NCI-H2081 treated with DMSO at 0.1 percent for 48 hours (cell line): ENCODE measurements at places on chromosomes 3 and 15.

GRCh38 chr15:67290319-67290718 is 35.7 kb downstream of the IQCH start:
- DNase-seq, result no peak

DNA sequence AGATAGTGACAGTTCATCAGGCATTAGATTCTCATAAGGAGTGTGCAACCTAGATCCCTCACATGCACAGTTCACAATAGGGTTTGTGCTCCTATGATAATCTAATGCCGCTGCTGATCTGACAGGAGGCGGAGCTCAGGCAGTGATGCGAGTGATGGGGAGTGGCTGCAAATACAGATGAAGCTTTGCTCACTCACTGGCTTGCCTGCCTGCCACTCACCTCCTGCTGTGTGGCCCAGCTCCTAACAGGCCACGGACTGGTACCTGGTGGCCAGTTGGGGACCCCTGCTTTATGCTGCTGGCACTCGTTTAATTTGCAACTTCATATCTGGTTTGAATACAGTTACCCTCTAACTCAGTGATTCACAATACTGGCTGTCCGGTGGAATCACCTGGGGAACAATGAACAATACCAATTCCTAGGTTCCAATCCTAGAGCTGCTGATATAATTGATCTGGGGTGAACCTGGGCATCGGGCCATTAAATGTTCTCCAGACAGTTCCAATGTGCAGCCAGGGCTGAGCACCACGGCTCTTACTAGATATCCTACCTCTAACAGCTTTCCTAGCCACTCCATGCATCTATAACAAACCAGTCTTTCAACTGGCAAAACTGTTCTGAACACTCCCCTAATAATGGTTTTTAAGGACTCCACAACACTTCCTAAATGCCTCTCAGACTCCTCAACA is 131.4 kb downstream of the ATP1B3 start:
- DNase-seq, result no peak

- no peak for DNase-seq
Observed at GRCh38 chr3:61080737-61081445, 170.4 kb downstream of the FHIT start.

GRCh38 chr3:104755791-104756190 is 610.9 kb upstream of the ALCAM start:
- DNase-seq, result no peak
